ENCODE measurements at places on chromosomes 6 and 20.

DNA sequence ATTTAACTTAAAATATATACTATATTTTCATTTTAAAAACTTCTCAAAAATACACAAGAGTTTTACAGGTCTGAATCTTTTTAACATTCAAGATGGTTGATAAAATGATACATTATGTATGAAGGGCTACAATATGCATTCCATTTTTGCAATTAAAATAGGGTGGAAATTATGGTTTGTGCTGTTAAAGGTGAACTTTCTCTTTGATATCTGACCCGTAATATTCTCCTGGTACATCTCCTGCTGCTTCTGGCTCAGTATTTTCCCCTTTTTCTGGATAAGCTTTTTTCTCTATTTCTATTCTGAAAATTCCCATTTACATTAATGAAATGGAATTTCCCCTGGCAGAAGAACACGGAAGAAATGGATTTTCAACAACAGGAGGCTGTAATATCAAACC, 27.4 kb upstream of the LCA5 start:
- DNase-seq = no peak

DNA sequence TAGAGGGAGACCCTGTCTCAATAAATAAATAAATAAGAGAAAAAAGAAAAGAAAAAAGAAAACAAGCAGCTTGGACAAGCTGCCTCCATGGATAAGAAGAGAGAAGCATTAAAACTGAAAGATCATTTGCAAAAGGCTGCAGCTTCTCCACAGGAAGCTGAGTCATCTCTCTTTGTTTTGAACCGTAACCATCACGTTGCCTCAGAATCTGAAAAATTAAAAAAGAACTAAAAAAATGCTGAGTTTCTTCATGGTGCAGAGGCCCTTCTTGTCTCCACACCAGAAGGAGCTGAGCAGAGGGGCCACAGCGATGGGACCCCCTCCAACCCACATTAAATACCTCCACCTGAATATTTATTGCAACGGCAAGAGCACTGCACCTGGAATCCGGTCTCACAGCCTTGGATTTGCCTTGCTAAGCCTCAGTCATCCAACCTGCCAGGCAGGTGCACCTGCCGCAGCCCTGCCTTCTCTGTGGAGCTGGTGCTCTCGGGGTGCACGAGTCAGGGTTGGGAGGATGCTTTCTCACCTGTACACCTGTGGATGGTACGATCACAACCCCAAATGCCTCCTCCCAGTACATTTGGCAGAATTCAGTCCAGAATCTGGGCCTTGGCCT, 28.1 kb downstream of the TOX2 start:
- DNase-seq = no peak

- DNase-seq = no peak
These were observed 63.7 kb upstream of the SHLD1 start for GRCh38 chr20:5686384-5687105.

GRCh38 chr6:68778356-68779020, 143.4 kb downstream of the ADGRB3 start:
- peak; percentile 55 for DNase-seq

DNA sequence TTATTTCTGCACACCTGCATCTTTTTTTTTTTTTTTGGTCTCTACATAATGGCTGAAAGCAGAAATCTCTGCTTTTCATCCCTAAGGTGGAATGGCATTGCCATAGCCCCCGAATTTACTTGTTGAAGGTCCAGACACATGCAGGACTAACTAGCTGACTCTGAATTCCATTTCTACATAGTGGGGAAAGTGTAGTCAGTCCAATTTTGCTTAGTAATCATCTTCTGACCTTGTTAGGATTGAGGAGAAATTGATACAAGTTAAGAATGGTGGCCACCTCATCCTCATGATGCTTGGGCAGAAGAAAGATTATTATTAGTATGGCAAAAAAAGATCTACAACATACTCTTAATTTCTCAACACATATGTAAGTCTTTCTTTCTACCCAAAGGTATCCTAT, 16.4 kb upstream of the FAM83B start:
- DNase-seq = no peak

DNA sequence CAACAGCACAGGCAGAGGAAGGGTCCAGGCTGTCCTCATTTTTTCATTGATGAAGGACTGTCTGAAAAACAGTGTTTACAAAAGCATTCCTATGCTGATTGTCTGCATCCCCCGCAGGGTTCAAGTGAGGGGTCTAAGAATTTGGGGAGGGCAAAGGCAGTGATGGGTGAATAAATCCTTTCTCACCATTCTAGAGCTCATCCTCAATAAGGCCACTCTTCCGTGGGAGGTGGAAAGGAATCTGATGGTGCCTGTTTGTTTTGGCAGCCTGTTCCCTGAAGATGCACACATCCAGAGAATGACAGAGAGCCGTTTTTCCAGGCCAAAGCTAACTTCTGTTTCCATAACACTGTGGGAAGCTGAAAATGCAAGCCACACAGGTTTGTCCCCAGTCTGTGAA, 164.5 kb downstream of the MOXD1 start:
- peak; percentile 54 for DNase-seq

- no peak for DNase-seq
These were observed 214.4 kb upstream of the PRND start for GRCh38 chr20:4507288-4507719.

DNA sequence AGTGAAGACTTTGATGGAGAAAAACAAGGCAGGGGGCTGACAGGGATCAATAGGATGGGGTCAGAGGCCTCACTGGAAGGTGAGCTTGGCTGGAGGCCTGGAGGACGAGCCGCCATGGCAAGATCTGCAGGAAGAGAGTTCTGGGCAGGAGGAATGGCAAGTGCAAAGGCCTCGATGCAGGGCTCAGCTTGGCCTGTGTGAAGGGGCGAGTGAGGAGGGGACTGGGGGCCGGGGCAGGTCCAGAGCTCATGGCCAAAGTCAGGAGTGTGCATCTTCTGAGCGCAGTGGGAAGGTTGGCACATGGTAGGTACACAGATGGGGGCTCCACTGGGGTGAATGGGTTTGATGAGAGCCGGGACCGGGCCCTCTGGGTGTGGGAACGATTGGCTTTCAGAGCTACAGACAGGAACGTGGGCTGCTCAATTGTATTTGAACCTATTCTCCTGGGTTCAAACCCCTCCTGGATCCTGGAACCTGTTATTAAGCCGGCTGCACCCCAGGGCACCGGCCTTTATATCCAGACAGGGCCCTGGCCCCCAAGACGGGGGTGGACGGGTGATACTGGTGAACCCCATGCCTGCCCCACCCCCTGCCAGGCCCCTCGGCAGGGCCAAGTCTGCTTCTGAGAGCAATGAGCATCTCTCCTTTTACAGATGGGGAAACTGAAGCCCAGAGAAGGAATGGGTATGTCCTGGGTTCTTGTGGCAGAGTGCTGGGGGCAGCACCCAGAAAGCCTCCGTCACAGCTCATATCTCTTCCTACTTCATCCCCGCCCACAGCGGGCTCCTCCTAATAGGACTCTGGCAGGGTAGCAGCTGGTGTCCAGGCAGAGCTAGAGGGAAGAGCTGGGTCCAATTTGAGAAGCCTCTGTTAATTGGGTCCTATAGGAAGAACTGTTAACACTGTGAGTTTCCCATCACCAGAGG, 106.1 kb downstream of the CEBPB start:
- no peak for DNase-seq

DNA sequence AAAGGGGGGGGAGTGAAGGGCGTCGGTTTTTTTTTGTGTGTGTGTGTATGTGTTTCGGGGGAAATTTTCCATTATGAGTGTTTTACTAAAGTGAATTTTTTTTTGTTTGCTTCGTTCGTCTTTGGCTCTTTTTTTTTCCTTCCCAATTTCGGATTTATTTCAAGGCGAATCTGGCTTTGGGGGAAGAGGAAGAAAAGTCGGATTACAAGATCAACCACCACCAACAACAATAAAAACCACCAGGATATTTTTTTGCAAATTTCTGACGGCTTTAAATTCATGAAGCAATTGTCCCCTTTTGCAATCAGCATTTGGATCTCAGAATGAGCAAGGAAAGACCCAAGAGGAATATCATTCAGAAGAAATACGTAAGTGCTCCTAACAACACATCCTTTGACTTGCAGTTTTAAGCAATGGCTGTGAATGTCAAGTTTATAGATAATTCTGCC, 372 bp downstream of the JARID2 start:
- DNase-seq = no peak

DNA sequence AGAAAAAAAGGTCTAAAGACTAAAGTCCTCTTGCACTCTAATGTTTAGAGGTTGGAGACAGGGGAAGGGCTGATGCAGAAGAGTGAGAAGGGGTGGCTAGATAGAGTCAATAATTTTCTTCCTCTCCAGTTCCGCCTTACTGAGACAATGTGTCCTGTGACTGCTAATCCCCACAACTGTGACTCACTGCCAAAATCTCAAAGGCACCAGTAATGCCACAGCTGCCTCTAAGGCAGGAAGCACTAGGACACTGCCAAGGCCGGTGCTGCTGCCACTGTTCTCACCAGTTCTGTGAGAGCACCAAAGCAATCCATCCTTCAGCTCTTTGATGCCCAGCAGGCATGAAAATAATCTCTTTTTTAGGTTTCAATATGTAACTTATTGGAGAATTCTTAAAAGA, 701.9 kb upstream of the MAP3K7 start:
- DNase-seq = no peak
